Peyer's patch (tissue), 4 donors: ENCODE measurements at places on chromosomes 6 and 20. TPM values are rescaled to one million over a fixed set of nuclear protein-coding genes. Genes with fewer than 3 reads are reported as not detected.

DNA sequence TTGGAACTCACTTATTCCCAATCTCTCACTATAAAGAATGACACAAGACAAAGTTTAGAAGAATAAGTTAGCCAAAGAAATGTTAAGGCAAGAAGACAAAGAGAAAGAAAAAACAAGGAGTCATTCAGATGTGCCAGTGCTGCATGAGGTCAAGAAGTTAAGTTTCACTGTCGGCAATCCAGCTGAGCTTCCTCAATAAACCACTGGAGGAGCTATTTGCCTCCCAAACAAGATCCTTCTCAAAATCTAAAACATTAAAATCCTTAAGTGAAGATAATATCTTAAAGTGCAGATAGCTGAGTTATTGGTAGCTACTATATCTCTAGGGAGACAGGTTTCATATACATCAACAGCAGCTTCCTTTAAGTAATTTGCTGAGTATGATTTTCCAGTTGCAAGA, 512.3 kb downstream of the HDGFL1 start:
- no peak overlapping the region for H3K27ac ChIP-seq
- no peak for DNase-seq

GRCh38 chr6:38016824-38017223, 197.3 kb downstream of the ZFAND3 start:
- H3K36me3 ChIP-seq: no peaks in the 10 kb centered on the region
- no peaks in the 10 kb centered on the region for H3K27me3 ChIP-seq
- DNase-seq: no peak
- no peaks in the 10 kb centered on the region for H3K4me1 ChIP-seq
- no peak overlapping the region for H3K4me3 ChIP-seq

DNA sequence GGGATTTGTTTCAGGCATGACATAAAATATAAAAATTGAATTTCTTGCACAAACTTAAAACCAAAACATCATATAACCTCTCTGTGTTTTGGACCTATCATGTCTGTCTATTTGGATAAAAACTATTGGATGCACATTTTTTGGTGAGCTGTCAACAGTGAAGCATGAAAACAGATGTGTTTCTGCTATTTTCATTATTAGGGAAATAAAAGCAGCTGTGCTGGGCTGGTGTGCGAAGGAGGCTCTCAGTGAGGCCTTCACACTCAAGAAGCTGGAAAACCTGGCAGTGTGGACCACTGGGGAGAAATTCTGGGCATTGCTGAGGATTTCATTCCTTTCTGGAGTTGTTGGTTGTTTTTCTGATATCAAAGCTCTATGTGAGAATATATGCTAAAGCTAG, 395.3 kb downstream of the GJA1 start:
- H3K27ac ChIP-seq: no peak overlapping the region
- DNase-seq: no peak
- no peaks in the 10 kb centered on the region for H3K27me3 ChIP-seq
- H3K36me3 ChIP-seq: no peaks in the 10 kb centered on the region
- no peak overlapping the region for H3K4me3 ChIP-seq
- no peaks in the 10 kb centered on the region for H3K4me1 ChIP-seq

- DNase-seq: no peak
- no peak overlapping the region for H3K4me3 ChIP-seq
- H3K4me1 ChIP-seq: no peaks in the 10 kb centered on the region
- H3K27me3 ChIP-seq: no peaks in the 10 kb centered on the region
- no peak overlapping the region for H3K27ac ChIP-seq
Observed at GRCh38 chr20:20677186-20677585, 35.3 kb downstream of the RALGAPA2 start.

- no peaks in the 10 kb centered on the region for H3K4me1 ChIP-seq
- H3K27me3 ChIP-seq: no peaks in the 10 kb centered on the region
- no peak overlapping the region for H3K27ac ChIP-seq
- DNase-seq: peak; percentile 60
- H3K36me3 ChIP-seq: no peaks in the 10 kb centered on the region
Observed at GRCh38 chr6:53483423-53484353, 61.2 kb downstream of the GCLC start.

DNA sequence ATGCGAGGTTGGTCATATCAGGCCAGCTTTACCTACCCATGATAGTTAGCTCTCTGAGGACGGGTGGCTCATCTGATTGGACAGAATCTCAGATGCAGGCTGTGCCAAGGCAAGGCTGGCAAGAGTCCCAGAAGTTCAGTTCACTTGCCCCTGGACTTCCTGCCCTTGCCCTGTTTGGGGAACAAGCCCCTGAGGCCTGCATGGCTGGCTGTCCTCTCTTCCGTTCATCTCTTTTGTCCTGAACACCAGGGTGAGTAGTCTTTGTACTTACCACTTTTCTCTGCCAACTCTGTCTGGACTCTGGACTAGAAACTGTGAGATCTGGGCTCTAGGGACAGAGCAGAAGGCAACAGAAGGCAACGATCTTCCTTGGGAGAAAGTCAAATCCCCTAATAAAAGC, 769.9 kb downstream of the QKI start:
- H3K36me3 ChIP-seq: no peaks in the 10 kb centered on the region
- H3K4me3 ChIP-seq: no peak overlapping the region
- no peak for DNase-seq

DNA sequence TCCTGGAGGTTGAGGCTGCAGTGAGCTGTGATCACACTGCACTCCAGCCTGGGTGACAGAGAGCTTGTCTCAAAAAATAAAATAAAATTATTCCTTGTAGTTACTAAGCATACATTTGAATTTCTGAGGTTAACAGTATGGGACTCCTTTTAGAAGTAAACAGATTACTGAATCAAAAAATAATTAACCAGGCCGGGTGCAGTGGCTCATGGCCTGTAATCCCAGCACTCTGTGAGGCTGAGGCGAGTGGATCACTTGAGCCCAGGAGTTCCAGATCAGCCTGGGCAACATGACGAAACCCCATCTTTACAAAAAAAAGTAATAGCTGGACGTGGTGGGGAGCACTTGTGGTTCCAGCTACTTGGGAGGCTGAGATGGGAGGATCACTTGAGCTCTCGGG, 22.1 kb upstream of the EEF1A1 start:
- H3K36me3 ChIP-seq: no peaks in the 10 kb centered on the region
- no peak for DNase-seq
- no peaks in the 10 kb centered on the region for H3K4me1 ChIP-seq
- H3K27ac ChIP-seq: no peak overlapping the region
- H3K4me3 ChIP-seq: no peak overlapping the region
- no peaks in the 10 kb centered on the region for H3K27me3 ChIP-seq

- no peaks in the 10 kb centered on the region for H3K4me1 ChIP-seq
- H3K27me3 ChIP-seq: no peaks in the 10 kb centered on the region
- no peak for DNase-seq
- no peak overlapping the region for H3K4me3 ChIP-seq
- no peak overlapping the region for H3K27ac ChIP-seq
- no peaks in the 10 kb centered on the region for H3K36me3 ChIP-seq
Observed at GRCh38 chr6:57075092-57075491, 14.9 kb upstream of the ZNF451 start.

GRCh38 chr6:43570876-43571441, 4.9 kb downstream of the XPO5 start:
- H3K27ac ChIP-seq: no peak overlapping the region
- no peak for DNase-seq
- H3K36me3 ChIP-seq: no peaks in the 10 kb centered on the region
- peaks cover 8% of the 10 kb centered on the region for H3K4me1 ChIP-seq
- H3K27me3 ChIP-seq: no peaks in the 10 kb centered on the region

- H3K27me3 ChIP-seq: no peaks in the 10 kb centered on the region
- no peaks in the 10 kb centered on the region for H3K4me1 ChIP-seq
Observed at GRCh38 chr6:12269110-12269509, 21.1 kb upstream of the EDN1 start.

DNA sequence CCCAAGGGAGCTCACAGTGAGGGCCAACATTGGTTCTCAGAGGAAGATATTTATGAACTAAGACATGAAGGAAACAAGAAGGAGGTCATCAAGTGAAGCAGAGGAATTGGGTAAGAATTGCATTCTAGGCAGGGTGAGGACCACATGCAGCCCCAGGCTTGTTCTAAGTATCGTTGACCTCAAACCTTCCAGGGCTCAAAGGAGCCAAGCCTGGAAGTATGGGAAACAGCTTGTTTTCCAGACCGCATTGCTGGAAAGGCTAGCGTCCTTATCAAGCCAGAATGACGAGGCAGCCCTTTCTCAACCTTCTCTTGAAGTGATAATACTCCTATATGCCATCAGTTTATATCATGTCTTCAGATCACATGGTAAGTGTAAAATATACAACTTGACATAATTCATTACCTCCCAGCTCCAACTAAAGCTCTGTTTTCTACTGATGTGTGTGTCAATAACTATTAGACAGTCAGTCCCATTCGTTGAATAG, 79.6 kb downstream of the PHACTR2 start:
- no peak overlapping the region for H3K4me3 ChIP-seq
- H3K36me3 ChIP-seq: no peaks in the 10 kb centered on the region
- no peak overlapping the region for H3K27ac ChIP-seq
- DNase-seq: no peak
- no peaks in the 10 kb centered on the region for H3K4me1 ChIP-seq

DNA sequence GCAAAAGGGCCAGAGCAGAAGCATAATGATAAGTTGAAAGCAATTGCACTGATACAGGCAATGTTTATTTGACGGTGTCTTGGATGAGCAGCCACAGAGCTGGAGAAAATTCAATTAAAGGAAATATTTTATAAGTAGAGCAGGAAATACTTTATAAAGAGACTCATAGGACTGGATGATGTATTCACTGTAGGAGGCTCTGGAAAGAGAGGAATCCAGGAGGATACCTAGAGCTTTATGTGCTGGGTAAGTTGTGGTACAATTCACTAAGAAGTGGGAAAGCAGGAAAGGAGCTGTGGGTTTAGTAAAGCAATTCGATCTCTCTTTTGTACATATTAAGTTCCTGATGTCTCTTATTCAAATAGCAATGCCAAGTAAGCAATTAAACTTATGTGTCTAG, 86.3 kb downstream of the C6orf118 start:
- H3K4me1 ChIP-seq: no peaks in the 10 kb centered on the region
- no peak for DNase-seq
- no peaks in the 10 kb centered on the region for H3K27me3 ChIP-seq
- no peaks in the 10 kb centered on the region for H3K36me3 ChIP-seq
- H3K27ac ChIP-seq: no peak overlapping the region

DNA sequence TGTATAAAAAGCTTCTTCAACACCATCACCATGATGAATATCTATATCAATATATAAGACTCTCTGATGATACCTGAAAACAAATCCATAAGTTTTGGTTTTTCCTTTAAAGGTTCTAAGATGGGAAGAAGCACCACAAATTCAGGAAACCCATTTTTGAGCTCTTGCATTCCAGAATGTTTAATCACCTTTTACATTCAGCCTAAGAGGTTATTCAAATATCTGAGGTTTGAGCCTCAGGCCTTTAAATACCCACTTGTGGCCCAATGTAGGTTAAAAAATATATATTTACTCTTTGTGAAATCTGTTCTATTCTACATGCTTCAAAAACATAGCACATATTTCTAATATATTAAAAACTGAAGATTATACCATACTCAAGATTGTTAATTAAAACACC, 17.6 kb downstream of the HDAC2 start:
- no peaks in the 10 kb centered on the region for H3K27me3 ChIP-seq
- no peak overlapping the region for H3K27ac ChIP-seq
- no peaks in the 10 kb centered on the region for H3K4me1 ChIP-seq
- H3K36me3 ChIP-seq: no peaks in the 10 kb centered on the region
- no peak for DNase-seq

DNA sequence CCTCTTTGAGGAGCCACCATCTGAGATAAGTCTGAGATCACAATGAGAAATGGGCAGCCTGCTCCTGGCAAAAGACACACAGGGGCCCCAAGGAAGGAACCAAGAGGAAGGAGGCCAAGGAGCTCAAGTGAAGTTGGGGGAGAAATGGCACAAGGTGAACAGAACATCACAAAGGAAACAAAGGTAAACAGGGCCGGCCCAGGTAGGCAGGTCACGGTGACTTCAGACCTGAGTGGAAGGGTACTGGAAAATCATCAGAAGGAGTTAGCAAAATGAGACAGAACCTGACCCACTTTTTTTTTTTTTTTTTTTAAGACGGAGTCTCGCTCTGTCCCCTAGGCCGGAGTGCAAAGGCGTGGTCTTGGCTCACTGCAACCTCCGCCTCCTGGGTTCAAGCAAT, 11.3 kb downstream of the ZMYND8 start:
- no peak for DNase-seq
- no peaks in the 10 kb centered on the region for H3K36me3 ChIP-seq
- H3K4me1 ChIP-seq: peaks cover 13% of the 10 kb centered on the region
- no peaks in the 10 kb centered on the region for H3K27me3 ChIP-seq
- H3K4me3 ChIP-seq: no peak overlapping the region

DNA sequence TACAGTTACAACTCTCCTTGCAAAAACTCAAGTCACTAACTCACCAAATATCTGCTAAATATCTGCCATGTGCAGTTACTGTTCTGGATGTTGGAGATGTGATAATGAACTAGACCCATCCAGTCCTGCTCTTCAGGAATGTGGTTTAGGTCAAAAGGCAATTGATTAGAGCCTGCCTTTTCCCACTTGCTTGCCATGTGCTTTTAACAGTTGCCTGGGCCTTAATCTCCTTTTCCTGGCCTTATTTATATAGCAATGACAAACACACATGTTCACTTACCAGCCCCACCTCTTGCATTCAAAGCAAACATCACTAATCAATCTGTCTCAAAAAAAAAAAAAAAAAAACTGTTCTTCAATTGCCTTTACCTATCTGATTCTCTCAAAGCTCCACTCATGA, 199.2 kb downstream of the ZNF217 start:
- H3K36me3 ChIP-seq: no peaks in the 10 kb centered on the region
- H3K27me3 ChIP-seq: no peaks in the 10 kb centered on the region
- no peak overlapping the region for H3K4me3 ChIP-seq
- no peak for DNase-seq
- H3K4me1 ChIP-seq: no peaks in the 10 kb centered on the region

DNA sequence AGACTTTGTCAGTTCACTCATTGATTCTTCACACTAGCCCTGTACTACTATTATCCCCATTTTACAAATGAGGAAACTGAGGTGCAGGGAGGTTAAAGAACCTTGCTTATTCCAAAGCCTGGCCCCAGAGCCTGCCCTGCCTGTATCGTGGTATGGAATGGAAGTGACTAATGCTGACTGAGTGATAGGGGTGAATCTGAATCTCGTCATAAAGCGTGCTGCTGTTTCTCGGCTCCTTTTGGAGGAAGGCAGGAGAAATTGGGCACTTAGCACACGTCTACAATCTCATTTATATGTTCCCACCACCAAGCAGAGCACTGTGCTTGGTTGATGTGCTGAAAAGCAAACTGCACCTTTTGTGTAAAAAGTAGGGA, 17.1 kb downstream of the GFRA4 start:
- no peaks in the 10 kb centered on the region for H3K4me1 ChIP-seq
- H3K4me3 ChIP-seq: no peak overlapping the region
- H3K27me3 ChIP-seq: no peaks in the 10 kb centered on the region
- DNase-seq: no peak

GRCh38 chr6:114897536-114897935, 554.7 kb upstream of the HS3ST5 start:
- no peaks in the 10 kb centered on the region for H3K27me3 ChIP-seq
- no peak overlapping the region for H3K4me3 ChIP-seq
- H3K36me3 ChIP-seq: no peaks in the 10 kb centered on the region
- DNase-seq: no peak

MAP7 gene
- 16.5 TPM for total RNA-seq

BIRC7 gene
- total RNA-seq: not detected

PPP1R14C gene
- 6.6 TPM for total RNA-seq

EBF4 gene
- total RNA-seq: 3.6 TPM

MYCT1 gene
- total RNA-seq: 4.8 TPM

CNR1 gene
- 2.8 TPM for total RNA-seq

NOX3 gene
- total RNA-seq: not detected

UBE2C gene
- total RNA-seq: 7.3 TPM
